ENCODE measurements at places on chromosomes 11 and 22.

DNA sequence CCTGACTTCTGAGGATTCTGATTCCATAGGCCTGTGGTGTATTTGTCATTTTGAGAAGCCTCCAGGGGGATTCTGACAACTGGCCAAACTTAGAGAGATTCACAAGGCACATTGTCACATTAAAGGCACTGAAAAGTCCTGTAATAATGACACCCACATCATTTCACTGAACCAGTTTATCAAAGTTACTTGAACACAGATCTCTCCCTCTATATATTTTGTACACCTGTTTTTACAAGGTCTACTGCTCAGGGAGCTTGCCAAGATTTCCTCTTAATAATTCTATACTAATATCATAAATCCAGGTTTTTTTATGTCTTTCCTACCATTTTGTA lies 50.0 kb downstream of the LRRC74B start:
- no peak for DNase-seq

GRCh38 chr22:32080904-32081303 lies 37.8 kb downstream of the SLC5A1 start:
- peak; percentile 63 for DNase-seq

DNA sequence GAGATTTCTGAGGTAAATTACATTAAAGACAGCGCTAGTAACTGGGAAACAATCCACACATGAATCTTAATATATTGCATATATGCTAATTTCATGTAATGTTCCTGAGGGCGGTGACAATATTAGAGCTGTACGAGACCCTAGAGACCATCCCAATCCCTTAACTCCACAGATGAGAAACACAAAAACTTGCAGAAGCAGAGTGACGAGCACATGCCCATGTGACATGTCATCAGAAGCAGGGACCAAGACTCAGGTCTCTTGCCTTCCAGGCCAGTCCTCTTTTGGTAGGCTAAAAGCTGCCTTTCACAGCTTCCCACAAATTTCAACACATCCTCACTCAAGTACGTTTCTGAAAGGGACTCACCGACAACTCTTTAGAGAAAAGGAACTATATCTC lies 11.8 kb downstream of the MAPK1 start:
- peak; percentile 60 for DNase-seq

GRCh38 chr11:117186431-117186761 lies 7.9 kb downstream of the SIDT2 start:
- no peak for DNase-seq

Measured in Kasumi-1 (cell line).